NCI-H1105 (cell line): ENCODE measurements at places on chromosomes 13 and 19.

DNA sequence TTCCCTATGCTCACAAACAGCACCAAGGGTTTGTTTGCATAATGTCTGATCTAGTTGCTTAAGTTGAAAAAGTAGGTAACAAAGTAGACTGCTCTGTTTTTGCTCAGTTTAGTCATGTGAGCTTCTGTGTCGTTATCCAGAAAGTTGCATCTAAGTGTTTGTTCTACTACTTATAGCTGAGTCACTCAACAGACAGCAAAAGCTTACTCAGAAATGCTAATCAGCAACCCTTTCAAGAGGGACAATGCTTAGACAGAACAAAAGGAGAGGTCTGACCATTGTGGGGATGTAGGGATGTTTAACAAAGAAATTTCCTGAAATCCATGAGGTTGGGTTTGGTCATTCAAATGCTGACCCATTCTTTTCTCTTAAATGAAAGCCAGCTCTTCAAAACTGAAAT lies 106.4 kb downstream of the ATP8A2 start:
- no peak for DNase-seq

DNA sequence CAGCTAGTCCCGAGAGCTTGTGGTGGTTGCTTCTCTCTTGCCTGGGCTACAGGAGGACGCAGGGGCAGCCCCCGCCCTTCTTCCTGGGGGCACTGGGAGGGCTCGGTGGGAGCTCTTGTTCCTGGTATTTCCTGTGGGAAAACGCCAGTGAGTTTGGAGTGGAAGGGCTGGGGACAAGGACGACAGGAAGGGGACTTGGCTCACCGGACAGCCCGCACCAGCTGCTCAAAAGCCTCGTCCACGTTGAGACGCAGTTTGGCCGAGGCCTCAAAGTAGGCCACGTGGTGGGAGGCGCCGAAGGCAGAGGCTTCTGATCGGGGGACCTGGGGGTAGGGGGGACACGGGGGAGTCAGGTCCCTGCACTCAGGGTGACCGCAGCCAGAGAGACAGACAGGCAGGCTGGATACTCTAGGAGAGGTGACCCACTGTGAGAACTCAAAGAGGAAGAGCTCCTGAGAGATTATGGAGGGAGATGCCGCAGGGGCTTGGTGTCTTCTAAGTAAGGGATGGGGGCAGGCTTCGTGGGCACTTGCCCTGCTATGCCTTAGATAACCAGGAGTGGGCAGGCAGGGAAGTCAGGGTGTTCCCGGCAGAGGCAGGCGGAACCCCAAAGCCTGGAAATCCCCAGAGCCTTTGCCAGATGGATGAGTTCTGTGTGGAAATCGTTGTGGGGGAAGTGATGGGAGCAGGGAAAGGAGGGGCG lies 4.3 kb downstream of the RRAS start:
- no peak for DNase-seq

- peak; percentile 63 for DNase-seq
These were observed 615 bp upstream of the PSMC4 start for GRCh38 chr19:39970425-39970674.

DNA sequence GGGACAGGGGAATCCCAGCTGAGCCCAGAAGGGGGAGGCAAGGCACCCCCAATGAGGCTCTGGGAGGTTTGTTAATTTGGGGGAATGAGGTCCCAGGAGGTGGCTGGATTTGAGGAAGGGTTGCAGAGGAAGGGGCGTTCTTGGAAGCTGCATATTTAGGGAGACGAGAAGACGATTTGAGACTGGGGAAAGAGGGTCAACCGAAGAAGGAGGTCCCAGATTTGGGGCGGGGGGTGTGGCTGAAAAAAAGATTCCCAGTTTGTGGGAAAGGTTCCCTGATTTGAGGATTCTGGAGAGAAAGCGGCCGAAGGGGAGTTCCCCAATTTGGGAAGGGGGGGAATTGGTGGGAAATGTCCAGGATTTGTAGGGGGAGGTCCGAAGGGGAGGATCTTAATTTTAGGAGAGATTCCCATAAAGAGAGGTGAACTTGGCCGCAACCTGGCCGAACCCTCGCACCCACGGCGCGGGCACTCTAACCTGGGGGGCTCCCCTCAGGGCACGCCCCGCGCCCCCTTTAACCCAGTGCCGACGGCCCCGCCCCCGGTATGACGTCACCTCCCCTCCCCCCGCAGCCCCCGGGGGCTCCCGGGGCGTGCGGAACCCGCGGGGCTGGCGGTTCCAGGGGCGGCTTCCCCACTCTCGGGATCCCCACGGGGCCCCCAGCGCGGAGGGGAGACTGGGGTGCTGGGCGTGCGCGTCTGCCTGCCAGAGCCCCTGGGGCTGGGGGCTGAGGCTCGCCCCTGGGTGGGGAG lies 1.2 kb downstream of the PTPRS start:
- no peak for DNase-seq

- DNase-seq: no peak
These were observed 9.8 kb downstream of the FUT6 start for GRCh38 chr19:5829567-5830310.

DNA sequence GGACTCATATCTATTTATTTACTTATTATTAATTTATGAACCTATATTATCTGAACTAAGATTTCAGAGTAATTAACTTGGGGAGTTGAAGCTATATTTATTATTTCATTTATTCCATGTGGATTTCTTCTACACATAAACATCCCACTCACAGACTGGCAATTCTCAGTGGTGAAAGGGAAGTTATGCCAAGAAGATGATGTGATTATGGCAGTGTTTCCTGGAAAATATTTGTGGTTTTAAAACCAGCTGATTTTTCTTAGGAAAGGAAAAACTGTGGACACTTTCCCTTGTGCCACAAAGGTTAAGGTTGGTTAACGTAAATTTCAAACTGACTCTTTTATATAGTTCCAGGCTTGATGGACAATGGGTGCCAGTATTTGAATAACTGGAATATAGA lies 513.1 kb downstream of the SLITRK6 start:
- DNase-seq: no peak

- no peak for DNase-seq
These were observed 7.1 kb downstream of the KCNN4 start for GRCh38 chr19:43773725-43774102.

- DNase-seq: peak; percentile 87
These were observed 69.0 kb downstream of the KDM4B start for GRCh38 chr19:5037936-5038335.

DNA sequence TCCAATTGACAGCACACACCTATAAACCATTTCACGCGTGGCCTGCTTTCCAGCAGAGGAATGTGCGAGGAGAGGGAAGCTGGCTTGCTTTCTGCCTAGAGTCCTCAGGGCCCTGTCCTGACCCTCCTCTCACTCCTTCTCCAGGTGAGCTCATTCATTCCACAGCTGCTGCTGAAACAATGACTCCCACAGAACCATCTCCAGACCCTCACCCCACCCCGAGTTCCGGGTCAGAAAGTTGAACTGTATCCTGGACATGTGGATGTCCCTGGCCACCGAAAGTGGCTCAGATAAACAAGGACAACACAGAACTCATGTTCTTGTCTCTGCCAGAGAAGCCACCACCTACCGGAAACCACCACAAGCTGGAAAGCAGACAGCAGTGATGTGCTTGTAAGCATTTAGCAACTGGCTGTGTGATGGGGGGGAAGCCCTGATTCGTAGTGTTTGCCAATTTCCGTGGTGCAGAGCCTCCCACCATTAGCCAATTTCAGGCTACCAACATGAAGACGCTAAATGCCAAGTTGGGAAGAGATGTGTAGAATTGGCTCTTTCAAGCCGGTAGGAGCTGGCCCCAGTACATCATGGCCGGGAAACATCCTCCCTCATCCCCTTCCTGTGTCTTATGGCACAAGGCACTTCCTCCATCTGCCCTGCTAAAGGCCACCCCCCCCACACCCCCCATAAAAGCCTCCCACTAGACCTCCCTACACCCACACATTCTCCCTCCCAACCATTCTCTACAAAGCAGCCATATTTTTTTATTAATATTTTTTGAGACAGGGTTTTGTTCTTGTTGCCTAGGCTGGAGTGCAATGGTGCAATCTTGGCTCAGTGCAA lies 5.0 kb downstream of the SYCE2 start:
- DNase-seq: no peak

- DNase-seq: no peak
These were observed 107.1 kb downstream of the UBL3 start for GRCh38 chr13:29743201-29743786.

GRCh38 chr13:84983321-84983720 lies 815.9 kb downstream of the SLITRK6 start:
- no peak for DNase-seq

DNA sequence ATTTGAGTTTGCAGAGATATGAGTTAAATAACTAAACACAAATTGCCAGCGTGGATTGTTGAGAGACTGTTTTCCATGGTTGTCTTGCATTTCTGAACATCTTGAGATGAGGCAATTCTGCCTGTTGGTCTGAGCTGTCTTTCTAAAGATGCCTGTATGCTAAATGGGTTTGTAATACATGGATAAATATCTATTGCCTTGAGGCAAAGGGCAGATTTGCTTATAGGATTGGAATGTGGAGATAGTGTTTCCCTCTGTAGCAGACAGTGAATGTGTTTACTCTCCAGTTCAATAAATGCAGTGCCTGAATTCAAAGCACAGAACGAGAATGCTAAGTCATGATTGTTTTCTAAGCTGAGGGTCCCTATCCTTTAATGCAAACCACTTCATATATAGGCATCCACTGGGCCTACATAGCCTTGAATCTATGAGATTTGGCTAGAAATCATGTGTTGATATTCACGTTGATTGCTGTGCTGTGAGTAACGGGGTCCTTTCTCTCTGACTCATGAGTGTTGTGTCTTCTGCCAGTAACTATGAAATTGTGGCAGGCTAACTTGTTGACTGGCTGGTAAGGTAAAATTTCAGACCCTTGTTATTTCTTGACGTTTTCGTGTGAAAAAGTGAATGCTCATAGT lies 2554.8 kb downstream of the PCDH9 start:
- no peak for DNase-seq

DNA sequence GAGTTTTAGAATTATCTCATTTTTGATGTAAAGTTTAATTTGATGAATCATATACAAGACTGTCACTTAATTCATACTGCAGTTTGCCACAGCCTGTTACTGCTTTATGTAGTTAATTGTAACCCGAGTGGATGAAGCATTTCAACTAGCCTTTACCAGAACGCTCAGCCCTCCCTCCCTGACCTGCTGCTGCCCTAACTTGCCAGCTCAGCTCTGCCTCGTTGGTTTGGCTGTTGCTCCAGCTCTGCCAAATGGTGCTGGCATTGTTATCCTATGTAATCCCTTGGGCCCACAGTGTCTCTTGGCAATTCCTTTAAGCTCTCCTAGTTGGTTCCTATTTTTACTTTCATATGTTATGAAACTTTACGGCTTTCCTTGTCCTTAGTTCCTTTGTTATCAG lies 113.3 kb downstream of the LMO7 start:
- DNase-seq: peak; percentile 31

DNA sequence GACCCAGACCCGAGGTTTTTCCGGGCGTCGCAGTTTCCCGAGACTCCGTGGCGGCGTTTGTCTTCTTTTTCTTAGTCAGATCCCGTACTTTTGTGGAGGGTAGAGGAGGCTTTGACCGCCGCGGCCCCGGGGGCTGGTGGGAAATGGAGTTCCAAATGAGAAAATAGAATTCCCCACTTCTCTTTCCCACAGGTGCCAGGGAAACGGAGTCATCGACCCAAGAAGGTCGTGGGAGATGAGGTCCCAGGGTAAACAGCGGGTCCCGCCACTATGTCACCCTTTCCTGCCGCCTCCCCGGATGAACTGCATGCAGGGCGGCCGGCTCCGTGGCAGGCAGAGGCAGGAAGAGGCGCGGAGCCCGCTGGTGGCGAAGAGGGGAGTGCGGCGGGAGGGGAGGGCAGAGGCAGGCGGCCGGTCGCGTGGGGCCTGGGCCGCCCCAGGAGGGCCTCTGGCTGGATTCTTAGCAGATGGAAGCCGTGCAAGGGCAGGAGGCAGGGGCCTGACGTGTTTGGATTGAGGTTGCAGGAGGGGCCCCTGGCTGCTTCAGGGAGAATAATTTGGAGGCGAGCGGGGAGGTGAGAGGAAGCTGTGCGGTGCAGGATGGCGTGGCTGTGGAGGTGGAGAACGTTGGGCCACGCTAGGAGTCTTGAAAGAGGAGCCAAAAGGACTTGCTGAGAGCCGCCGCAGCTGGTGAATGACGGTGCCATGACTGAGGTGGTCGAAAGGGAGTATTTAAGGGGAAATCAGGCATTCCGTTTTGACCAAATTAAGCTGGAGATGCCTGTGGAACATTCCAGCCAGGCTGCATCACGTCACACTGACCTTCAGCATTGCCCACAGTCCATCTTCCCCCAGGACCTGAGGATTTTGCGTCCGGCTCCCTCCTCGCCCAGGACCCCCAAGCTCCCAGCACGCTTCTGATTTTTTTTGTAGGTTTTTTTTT lies 11.7 kb downstream of the CYTH2 start:
- DNase-seq: no peak

GRCh38 chr19:2668175-2668763 lies 34.2 kb downstream of the GNG7 start:
- no peak for DNase-seq

GRCh38 chr13:111353508-111353907 lies 33.1 kb downstream of the TEX29 start:
- no peak for DNase-seq

- DNase-seq: no peak
These were observed 1.7 kb downstream of the IL4I1 start for GRCh38 chr19:49894879-49895565.

DNA sequence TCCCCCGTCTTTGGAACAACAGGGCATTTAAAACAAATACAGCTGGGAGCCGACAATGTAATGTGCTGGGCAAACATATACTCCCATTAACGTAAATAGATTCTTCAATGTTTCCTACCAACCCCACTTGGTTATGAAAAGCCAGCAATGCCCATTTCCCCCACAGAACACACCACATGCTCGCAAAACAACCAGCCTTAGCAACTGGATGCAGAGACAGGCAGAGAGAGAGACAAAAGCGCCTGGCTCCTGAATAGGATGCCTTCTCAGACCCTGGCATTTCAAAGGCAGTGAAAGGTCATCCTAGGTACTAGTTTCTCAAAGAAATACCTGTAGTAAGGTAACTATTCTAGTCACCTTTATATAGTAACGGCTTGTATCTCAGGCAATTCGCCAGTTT lies 462.9 kb downstream of the ITGBL1 start:
- peak; percentile 22 for DNase-seq

GRCh38 chr19:1651568-1652291 lies 685 bp downstream of the TCF3 start:
- no peak for DNase-seq
